ENCODE measurements at places on chromosomes 1 and 21.

DNA sequence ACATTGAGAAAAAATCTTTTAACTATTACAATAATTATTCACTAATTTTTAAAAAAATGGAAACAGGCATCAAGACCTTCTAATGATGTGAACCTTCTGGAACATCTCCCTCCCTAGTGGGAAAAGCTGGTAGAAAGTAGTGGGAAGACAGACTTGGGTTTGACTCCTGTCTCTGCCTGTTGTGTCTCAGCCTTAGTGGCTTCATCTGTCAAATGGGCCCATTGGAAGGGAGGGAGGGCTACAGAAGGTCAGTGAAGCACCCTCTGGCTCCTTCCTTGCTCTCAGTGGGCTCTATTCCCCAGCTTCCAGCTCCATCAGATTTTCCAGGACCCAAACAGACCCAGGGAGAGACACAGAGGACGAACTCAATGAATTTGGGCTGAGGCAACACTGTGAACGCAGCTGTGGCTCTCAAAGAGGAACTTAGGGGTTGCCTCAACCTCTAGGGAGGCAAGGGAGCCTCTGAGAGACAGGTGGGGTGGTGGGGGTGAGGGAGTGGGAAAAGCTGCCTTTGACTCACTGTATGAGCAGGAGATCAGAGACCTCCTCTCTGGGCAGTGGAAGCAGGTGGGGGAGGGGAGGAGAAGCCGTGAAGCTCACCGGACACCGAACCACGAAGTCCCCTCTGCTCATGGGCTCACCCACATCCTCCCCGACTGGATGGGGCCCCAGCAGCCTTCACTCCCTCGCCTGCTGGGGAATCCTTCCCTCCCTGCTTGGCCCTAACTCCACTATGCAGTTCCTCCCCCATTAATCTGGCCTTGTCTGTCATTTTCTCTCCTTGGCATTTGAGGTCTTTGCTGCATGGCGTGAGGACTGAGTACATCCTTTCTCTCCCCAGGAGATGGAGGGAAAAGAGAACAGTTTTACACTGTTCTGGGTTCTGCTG is 4.5 kb downstream of the CNR2 start:
- DNase-seq, result no peak

GRCh38 chr1:25991937-25992688 is 5.8 kb downstream of the PAFAH2 start:
- DNase-seq, result no peak

GRCh38 chr1:79585801-79586200 is 579.3 kb upstream of the ADGRL4 start:
- no peak for DNase-seq

DNA sequence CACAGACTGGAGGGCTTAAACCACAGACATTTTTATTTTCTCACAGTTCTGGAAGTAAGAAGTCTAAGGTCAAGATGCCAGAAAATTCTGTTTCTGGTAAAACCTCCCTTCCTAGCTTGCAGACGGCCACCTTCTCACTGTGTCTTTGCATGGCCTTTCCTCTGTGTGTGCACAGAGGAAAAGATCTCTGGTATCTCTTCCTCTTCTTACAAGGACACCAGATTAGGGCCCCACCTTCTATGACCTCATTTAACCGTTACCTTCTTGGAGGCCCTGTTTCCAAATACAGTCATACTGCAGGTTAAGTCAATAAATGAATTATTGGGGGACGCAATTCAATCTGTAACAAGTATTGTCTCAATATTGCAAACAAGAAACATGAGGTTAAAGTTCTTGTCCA is 63.0 kb upstream of the PRDX6 start:
- no peak for DNase-seq

- no peak for DNase-seq
Observed at GRCh38 chr1:45569962-45570581, 13.8 kb upstream of the NASP start.

DNA sequence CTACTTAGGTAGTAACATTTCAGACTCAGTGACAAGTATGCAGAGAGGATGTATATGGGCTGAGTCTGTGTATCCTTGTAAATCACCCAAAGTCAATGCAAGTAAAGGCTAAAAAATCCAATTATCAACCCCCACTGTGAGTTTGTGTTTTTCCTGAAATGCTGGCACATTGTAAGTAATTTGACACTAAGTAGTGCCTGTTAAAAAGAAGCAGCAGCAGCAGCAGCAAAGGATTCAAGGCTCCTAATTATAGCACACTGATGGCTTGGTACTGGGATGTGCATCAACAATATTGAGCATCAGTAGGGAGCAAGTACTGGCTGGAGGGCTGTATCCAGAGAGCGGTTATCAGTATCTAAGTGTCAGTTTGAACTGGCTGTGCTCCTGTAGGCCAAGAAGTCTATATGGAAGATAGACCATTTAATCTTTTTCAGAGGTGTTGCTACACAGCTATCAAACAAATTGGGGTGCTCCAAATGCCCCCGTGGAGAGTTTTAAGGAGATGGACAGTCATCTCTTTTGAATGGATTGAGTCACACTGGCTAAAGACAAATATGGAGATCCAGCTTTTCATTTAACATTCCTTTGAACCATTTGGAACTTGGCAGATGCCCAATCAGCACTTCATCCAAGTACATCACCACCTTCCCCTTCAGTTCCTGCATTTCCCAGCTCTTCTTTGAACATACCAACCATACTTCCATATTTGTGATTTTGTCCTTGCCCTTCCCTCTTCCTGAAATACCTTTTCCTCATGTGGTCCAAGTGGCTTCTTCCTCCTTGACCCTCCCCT is 241.2 kb upstream of the ST6GALNAC5 start:
- peak; percentile 48 for DNase-seq

DNA sequence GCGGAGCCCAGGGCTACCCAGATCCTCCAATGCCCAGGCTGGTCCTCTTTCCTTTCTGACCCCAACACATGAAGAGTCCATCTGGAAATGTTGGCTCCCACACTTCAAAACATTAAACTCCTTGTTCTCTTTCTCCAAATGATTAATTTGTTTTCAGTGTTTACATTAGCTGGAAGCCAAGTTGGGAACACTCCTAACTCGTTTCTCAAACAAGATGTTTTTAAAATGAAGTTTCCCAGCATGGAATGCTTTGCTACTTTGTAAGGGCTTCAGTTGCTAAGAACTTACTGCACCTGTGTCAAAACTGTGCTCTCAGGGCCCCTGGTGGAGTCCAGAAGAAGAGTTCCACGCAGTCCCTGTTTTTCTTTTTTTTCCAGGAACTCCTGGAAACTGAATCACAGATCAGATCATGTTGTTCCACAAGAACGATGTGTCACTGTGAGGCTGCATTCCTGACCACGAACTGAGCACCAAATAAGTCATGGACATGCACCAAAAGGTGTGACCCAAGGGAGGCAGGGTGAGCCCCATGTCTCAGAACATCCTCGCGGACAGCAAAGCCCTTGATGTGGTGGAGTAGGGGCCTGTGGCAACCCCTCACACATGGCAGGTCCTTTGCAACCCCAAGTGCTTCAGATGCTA is 257.3 kb downstream of the KCNJ6 start:
- peak; percentile 28 for DNase-seq

GRCh38 chr21:45403825-45404729 is 888 bp upstream of the COL18A1 start:
- DNase-seq, result no peak

GRCh38 chr1:209937996-209938959 is at the start of gene SYT14:
Gene SYT14 (plus strand): TSS chr1:209938217. CDS start chr1:209938265, 48 bp downstream.
- DNase-seq, result no peak

DNA sequence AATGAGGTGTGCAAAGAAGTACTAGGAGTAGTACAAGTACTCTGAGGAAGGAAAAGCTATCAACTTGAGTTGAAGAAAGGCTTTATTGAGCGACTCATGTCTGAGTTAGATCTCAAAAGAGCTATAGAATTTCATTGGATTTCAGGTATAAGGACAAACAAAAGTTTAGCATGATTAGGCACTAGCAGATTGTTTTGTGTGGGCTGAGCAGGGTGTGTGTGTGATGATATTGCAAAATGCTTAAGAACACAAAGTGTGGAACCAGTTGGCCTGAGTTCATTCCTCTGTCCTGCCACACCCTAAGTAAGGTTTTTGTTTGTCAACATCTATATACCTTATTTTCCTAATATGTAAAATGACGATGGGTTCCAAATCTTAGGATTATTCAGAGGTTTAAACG is 158.9 kb downstream of the KCNK2 start:
- DNase-seq, result no peak

DNA sequence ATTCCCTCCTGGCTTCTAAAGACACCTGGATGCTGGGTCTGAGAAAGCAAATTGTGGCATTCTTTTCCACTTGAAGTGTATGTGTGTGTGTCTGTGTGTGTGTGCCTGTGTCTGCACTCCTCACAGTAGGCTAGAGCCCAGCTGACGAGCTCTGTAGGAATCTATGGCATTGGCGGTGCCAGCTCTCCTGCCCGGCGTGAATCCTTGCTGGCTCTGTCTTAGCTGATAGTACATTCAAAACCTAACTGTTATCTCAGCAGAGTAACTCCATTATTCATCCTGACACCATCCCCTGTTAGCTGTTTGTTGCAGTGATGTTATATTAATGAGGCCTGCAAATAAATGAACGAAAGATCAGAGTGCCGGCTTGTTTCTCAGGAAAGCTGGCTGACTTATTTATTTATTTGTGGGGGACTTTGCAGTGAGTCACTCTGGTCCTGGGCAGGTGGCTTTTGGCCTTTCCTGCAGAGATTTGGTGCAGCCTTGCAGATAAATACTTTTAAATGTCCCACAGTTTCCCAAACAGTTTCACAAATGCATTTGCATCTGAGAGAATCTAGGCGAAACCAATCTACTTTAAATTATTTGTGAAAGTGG is 160.6 kb upstream of the CD34 start:
- DNase-seq, result no peak

- no peak for DNase-seq
Observed at GRCh38 chr21:45460011-45460565, 55.1 kb downstream of the COL18A1 start.

DNA sequence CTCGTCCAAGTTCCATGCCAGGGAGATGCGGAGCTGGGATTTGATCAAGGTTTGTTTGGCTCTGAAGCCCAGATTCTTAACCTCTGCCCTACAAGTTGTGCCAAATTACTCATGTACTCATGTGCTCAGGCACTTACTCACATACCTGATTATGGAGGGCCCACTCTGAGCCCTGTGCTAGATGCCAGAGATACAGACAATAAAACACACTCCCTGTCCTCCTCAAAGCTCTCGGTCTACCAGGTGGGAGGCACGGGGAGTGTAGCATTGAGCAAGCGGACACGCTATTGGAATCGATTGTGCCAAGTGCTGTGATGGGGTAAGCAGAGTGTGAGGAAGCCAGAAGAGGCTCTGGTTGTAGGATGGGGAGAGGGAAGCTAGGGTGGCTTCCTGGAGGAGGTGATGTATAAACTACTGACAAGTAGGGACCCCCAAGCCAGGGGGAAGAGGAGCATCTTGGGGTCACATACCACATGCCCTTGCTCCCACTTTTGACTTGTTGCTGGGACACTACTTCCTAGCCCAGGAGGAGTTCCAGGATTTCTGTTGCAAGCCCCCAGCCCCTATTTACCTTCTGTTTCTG is 49.8 kb upstream of the IFNLR1 start:
- peak; percentile 2 for DNase-seq

DNA sequence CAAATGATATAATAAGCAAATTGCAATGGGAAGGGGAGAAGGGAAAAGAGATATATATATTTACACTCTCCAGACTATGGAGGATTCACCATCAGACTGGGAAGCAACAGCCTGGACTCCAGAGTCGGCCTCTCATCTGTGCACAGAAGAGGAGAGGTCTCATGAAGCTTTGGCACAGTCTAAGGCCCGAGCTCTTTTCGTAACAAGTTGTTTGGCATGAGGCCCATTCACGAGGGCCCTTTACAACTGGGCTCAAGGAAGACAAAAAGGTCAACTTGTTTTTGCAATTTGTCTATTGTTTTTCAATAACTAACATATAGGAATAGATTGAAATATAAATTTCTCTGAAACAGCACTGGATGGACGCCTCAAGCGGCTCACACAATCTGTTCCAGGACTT is 66.7 kb upstream of the AJAP1 start:
- DNase-seq, result no peak
